ENCODE measurements at places on chromosomes 12 and 14. TPM values are rescaled to one million over a fixed set of nuclear protein-coding genes. Genes with fewer than 3 reads are reported as not detected.

The RNFT2 gene
- 18.0 TPM for total RNA-seq

The REP15 gene
- 2.0 TPM for total RNA-seq

The HRK gene
- total RNA-seq = not detected

The AQP6 gene
- not detected for total RNA-seq

The C12orf54 gene
- not detected for total RNA-seq

The DNAJC22 gene
- 2.1 TPM for total RNA-seq

The MUCL1 gene
- not detected for total RNA-seq

The FBXO21 gene
- 54.7 TPM for total RNA-seq
